Activated naive CD4-positive, alpha-beta T cell (primary cell): ENCODE measurements at places on chromosomes 1 and 21.

DNA sequence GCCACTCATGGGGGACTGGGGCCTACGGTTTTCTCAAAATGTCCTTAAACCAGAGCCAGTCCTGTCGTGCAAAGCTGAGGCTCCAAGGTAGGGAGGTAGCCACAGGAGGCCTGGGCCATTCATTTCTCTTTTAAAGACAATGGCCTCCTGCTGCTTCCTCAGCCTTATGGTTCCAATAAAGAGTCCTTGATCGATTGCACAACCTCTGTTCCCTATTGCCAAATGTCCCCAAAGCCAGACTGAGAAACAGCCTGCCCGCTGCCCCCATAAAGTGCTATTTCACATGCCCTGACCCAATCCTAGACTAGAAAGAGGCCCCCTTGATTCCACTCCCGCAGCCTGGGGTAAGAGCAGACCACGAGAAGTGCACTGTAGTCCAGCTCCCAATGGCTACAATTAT is 166.7 kb downstream of the CLIC6 start:
- DNase-seq, result no peak

DNA sequence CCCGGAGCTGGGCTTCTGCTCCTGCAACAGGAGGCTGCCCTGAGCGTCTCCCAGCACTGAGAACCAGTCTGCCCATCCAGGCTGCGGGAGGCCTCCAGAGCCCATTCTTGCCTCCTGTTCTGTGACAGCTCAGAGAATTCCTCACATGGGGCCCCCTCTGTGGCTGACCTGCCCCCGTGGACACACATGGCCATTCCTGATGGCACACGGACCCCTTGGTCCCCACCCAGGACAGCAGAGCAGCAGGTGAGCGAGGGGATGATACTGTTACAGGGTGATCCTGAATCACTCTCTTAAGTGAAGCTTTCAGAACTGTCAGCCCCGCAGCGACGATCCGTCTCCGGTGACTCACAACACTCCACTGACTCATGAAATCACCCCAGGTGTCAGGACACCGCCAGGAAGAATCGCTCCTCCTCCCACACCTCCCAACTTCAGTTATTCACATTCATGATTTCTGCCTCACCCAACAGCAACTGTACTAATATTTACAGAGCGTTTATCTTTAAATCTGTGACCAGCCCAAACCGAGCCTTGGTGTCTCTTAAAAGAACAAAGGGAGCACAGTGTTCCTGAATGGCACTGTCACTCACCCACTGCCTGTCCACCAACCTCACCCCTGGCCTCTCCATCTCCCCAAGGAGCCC is 22.5 kb downstream of the CHD5 start:
- no peak for DNase-seq

GRCh38 chr1:234322979-234323378 is 50.3 kb upstream of the COA6 start:
- no peak for DNase-seq

- no peak for DNase-seq
Measured at GRCh38 chr1:205936846-205937586, 6.2 kb downstream of the SLC26A9 start.

- no peak for DNase-seq
Measured at GRCh38 chr1:110158261-110158660, 8.0 kb downstream of the SLC6A17 start.

GRCh38 chr1:38489844-38490270 is 369.7 kb downstream of the RRAGC start:
- DNase-seq, result peak; percentile 20

DNA sequence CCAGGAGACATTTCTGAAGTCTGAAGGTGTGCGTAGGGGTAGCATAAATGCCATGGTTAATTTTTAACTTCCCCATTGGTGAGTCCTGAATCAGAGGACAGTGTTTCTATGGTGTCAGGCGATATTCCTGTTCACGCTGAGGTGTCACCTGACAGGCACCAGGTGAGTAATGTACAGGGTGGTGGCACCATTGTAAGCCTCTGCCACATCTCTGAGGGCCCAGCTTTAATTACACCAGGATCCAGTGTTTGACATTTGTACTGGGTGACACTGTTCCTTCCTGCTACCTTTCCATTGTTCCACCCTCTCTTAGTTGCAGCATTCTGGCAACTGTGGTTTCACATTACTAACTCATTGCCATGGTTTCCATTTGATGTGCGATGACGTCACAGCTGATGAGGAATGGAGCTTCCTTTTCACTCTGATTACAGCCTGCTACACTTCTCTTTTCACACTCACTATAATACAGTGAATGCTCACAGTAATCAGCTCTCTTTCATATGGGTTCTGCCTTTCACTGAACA is 40.6 kb upstream of the MARK1 start:
- no peak for DNase-seq

GRCh38 chr1:193462629-193463320 is 276.4 kb upstream of the B3GALT2 start:
- no peak for DNase-seq

DNA sequence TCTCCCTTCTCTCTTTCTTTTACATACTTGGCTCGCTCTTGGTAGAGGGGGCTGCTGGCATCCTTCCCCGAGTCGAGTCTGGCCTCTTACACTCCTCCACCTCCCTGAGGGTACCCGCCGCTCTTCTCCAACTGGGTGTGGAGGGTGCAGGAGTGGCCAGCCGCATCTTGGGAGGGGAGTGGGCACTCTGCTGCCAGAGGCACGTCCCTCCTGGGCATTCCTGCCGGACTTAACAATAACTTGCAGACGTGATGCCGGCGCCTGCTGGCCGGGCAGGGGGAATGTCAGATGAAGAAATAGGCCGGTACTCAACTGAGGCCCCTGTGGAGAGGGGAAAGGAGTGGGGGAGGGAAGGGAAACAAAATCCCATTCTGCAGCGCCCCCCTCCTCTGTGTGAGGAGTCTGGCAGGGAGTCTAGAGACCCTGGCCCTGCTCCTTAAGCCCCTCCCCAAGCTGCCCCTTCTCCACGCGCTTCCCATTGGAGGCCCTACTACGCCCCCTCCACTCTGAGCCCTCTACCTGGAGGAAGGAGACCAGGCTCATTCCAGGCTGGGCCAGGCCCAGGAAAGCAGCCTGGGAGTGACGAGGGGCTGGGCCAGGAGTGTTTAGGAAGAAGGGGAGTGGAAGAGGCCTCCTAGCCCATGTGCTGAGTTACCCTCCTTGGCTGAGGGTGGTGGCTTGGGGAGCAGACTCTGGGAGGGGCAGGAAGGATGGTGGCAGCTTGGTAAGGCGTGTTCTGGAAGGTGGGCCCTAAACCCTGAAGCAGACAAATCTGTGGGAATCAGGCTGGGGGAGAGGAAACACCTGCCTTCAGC is 1.8 kb downstream of the ATP2B4 start:
- DNase-seq, result no peak

DNA sequence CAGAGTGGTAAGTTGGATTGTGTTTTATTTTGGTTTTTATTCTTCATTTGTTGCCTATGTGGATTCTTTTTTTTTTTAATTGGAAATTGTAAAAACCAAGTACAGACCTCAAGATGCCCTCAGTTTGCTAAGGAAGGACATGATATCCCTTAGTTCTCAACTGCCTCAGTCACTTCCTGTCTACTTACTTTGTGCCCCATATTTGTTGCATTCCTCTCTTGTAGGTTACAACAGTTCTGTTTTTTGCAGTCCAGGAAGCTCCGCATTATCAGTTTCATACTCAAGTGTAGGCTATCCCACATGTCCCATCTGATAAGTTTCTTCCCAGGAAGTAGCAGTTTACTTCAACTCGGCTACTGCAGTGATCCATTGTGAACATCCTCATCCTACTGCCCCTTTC is 82.0 kb downstream of the RPAP2 start:
- DNase-seq, result no peak

DNA sequence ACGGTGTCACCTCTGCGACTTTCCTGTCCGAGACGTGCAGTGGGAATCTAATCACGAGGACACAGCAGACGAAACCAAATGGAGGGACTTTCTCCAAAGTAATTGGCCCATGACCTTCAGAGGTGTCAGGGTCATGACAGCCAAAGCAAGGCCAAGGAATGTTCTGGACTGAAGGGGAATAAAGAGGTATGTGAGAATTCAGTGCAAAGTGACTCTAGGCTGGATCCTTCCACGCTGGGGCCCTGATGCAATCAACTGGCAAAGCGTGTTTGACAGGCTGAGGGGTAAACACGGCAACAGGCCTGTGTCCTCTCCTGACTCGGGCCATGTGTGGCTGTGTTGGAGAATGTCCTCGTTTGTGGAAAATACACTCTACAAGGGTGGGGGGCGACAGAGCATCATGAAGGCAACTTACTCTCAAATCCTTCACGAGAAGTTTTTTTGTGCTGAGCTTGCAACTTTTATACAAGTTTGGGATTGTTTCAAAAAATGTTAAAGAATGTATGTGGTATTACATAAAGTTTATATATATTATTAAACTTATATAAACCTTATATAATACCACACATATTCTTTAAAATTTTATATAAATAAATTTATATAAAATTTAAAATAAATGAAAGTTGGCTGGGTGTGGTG is 1.7 kb downstream of the CFAP74 start:
- DNase-seq, result no peak

DNA sequence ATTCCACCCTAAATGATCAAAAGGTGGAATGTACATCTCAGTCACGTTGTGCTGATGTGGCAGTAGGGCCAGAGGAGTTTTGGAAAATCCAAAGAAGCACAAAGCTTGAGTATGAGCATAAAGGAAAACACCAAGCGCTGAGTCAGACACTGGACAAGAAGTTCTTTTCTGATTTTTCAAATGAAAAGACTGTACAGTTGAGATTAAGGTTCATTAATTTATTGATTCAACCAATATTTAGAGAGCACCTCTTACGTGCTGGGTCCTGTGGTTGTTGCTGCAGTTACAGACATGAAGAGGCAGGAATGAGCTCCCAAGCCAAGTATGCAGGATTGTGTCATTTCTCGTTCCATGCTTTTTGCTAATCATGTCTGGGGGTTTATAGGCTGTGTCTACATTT is 28.9 kb upstream of the APP start:
- DNase-seq, result no peak

DNA sequence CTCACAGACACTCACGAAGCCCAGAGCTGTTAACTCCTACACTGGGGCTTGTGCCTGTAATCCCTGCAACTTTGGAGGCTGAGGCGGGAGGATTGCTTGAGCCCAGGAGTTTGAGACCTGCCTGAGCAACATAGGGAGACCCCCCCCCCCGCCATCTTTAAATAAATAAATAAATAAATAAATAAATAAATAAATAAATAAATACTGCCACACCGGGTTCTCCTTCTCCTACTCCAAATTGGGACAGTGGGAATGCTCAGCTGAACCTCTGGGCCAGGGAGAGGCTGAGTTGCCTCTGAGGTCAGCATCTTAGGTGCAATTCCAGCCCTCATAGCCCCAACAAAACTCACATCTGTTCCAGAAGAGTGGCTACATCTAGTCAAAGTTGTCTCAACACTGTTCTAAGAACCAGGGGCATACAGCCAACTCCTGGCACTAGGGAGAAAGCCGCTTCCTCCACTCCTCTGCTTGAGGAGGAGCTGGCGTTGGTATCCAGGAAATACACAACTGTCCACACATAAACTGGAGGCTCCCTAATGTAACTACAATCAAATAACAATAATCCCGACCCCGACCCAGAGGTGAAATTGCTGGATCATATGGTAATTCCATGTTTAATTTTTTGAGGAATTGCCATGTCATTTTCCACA is 27.0 kb downstream of the C1orf216 start:
- no peak for DNase-seq

DNA sequence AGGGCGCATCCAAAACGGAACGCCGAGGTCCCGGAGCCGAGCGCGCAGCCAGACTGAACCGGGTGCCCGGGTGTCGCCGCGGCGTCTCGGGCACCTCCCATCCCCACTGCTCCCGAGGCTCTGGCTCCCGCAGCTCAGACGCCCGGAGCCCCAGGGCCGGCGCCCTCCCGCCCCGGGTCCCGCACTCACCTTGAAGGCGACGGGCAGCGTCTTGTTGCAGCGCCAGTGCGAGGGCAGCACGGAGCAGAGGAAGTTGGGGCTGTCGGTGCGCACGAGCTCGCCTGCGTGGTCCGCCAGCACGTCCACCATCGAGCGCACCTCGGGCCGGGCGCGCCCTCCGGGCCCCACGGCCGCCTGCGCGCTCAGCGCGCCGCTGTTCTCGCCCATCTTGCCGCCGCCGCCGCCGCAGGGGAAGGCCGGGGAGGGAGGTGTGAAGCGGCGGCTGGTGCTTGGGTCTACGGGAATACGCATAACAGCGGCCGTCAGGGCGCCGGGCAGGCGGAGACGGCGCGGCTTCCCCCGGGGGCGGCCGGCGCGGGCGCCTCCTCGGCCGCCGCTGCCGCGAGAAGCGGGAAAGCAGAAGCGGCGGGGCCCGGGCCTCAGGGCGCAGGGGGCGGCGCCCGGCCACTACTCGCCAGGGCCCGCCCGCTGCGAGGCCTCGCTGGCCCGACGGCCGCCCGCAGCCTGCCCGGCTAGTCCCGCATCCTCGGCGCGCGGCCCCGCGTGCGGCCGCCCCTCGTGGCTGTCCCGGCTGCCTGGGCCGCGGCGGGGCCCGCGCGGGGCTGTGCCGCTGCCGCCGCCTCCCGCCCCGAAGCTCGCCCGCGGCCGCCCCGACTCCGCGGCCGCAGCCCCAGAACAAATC is 447 bp downstream of the RUNX3 start:
- peak; percentile 37 for DNase-seq

DNA sequence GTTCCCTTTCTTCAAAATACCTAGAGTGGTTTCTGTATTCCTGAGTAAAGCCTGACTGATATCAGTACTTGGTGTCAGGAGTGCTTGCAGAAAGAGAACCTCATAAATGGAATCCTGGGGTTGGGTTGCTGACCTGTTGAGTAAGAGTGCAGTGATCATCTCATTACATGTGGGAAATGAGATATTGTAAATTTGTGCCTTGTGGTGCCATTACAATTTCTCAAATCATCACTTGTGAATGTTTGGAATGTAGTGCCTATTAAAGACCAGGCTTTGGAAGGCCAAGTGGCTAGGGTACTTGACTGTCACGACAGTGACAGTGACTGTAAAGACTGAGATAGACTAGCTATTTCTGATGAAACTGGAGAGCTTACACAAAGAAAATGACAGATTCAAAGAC is 176.7 kb upstream of the CTTNBP2NL start:
- DNase-seq, result no peak

DNA sequence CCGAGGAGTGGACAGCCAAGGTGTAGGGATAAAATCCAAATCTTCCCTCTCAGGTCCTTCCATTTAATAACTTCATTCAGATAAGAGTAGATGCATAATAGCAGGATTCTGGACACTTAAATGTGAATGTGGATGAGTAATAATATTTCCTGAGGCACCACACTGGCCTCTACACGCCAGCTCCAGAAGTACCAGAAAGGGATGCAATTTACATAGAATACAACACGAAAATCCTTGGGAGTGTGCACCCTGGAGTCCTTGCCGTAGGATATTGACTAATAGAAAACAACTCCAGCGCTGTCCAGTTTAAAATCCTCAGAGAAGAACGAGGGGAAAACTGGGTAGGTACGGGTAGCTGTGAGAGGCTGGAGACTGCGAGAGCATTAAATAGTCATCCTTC is 6.9 kb downstream of the PLXNA2 start:
- no peak for DNase-seq

DNA sequence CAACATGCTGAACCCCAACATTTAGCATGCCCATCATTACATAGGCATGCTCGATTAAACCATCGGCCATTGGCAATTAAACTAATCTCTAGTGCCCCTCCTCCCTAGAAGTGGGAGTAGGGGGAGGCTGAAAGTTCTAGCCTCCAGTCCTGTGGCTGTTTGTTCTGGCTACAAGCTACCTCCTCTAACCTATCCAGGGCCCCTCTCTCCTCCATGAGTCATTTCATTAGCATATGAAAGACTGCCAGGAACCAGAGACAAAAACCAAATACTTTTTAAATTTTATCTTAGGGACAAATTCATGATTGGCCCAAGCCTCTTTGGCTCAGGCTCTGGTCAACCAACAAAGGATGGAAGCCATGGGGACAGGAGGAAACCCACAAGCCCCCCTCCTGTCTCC is 231.1 kb downstream of the CACNA1E start:
- no peak for DNase-seq
